ENCODE measurements at places on chromosomes 5 and 9.

DNA sequence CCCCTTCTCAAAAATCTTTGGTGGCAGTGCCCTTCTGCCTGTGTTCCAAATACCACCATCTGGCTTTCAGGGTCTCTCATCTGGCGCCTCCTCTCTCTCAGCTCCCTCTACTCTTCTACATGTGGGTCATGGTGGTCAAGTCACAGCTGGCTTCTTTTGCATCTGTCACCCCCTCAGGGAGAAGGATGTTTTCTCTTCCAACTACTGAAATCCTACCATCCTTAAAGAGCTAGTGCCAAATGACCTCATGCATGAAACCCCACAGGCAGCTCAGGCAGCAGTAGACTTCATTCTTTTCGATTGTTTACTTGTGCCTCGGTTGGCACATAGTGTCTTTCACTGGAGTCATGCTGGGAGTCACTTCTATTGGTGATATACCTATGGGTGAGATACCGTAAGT is 219.2 kb downstream of the DCP2 start:
- DNase-seq, result no peak

DNA sequence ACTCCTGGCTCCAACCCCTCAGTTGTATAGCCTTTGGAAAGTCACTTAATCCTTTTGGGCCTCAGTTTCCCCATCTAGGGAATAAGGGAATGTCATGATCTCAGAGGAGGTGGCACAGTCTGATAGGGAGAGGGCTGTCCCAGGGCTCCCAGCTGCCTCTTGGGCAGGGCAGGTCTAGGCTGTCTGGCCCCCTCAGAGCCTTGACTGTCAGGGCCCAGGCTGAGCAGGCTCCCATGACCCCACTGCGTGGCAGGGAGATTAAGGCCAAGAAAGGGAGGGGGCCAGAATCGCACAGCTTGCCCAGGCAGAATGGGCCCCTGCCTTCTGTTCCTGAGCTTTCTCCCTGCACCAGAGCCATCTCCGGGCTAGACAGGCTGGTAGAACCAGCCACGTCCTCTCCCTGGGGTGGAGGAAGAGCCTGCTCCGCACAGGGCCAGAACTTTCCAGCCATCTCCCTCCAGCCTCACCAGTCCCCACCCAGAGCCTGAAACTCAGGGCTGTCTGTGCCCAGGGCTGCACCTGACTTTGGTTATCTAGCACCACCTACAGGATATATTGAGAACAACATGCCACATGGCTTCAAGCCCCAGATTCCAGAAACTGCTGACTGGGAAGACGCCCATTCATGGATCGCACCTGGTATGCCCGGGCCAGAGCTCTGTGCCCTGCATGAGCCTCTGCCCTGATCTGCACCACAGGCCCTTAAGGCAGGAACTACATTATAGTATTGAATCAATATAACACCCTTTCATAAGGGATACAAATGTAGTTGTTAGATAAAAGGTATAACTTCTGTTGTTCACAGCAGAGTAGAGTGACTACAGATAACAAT is 32.1 kb downstream of the NAIF1 start:
- peak; percentile 43 for DNase-seq

- no peak for DNase-seq
Observed at GRCh38 chr5:31417512-31417911, 114.4 kb downstream of the DROSHA start.

- DNase-seq, result no peak
Observed at GRCh38 chr5:9483779-9484178, 62.1 kb downstream of the SEMA5A start.

DNA sequence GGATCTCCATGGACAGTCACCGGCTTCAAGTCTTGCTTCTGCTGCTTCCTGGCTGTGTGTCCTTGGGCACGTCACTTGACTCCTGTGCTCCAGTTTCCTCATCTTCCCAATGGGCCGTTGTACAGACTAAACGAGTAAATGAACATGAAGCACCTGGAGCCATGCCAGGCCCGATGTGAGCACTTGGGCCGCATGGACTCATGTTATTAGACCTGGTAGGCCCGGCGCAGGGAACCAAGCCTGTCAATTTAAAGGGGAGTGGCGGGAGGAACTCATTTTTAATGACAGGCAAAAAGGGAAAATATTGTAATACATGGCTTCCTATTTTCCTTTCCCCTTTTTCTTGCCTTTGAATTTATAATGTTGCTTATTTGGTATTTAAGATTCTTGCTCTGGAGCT is 47.5 kb downstream of the TENT4A start:
- no peak for DNase-seq

DNA sequence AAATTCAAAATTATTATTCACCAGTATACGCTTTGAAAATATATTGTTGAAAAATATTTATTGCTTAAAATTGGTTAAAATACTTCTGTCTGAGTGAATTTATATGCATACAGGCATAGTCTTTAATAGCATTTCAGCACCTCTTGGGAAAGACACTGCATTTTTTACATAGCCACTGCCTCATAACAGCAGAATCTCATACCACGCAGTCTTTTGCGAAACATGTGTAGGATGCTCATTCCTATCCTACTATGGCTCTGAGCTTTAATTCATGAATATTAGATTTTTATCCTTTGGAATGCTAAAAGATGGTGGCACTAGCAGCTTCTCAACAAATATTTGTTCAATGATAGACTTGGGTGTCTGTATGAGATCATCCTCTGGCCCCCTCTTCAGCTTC is 94.0 kb upstream of the SH3GL2 start:
- DNase-seq, result no peak

Data from stimulated activated CD8-positive, alpha-beta memory T cell treated with anti-CD3 and anti-CD28 coated beads, Interleukin-15, amount 100 ng/mL, for 48 hours (primary cell).